ENCODE measurements at places on chromosomes 11 and 22. TPM values are rescaled to one million over a fixed set of nuclear protein-coding genes. Genes with fewer than 3 reads are reported as not detected.

C11orf54 gene
- total RNA-seq = 14.5 TPM

- H3K36me3 ChIP-seq = peaks cover 36% of the 10 kb centered on the region
- no peak overlapping the region for H3K4me3 ChIP-seq
- no peak overlapping the region for H3K27ac ChIP-seq
Observed at GRCh38 chr11:74085542-74085892, 76.6 kb upstream of the UCP3 start.

- DNase-seq = no peak
- H3K36me3 ChIP-seq = no peaks in the 10 kb centered on the region
- peaks cover 57% of the 10 kb centered on the region for H3K27me3 ChIP-seq
- no peak overlapping the region for H3K4me3 ChIP-seq
- H3K27ac ChIP-seq = no peak overlapping the region
Observed at GRCh38 chr22:29009148-29009547, 52.5 kb downstream of the C22orf31 start.

DNA sequence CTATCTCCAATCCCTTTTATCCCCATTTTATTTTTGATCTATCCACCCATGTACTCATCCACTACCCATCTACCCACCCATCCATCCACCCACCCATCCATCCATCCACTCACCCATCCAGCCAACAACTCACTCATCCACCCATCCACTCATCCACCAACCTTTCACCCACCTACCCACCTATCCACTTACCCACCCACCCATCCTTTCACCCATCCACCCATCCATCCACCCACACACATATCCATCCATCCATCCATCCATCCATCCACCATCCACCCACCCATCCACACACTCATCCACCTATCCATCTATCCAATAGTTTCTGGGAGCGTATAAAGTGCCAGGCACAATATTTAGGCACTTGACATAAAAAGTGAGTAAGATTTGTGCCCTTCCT is 39.2 kb upstream of the NFAM1 start:
- H3K4me1 ChIP-seq = no peaks in the 10 kb centered on the region
- H3K36me3 ChIP-seq = no peaks in the 10 kb centered on the region
- H3K27ac ChIP-seq = no peak overlapping the region
- no peak for DNase-seq
- H3K4me3 ChIP-seq = no peak overlapping the region
- H3K27me3 ChIP-seq = no peaks in the 10 kb centered on the region

FAM180B gene
- not detected for total RNA-seq

DNA sequence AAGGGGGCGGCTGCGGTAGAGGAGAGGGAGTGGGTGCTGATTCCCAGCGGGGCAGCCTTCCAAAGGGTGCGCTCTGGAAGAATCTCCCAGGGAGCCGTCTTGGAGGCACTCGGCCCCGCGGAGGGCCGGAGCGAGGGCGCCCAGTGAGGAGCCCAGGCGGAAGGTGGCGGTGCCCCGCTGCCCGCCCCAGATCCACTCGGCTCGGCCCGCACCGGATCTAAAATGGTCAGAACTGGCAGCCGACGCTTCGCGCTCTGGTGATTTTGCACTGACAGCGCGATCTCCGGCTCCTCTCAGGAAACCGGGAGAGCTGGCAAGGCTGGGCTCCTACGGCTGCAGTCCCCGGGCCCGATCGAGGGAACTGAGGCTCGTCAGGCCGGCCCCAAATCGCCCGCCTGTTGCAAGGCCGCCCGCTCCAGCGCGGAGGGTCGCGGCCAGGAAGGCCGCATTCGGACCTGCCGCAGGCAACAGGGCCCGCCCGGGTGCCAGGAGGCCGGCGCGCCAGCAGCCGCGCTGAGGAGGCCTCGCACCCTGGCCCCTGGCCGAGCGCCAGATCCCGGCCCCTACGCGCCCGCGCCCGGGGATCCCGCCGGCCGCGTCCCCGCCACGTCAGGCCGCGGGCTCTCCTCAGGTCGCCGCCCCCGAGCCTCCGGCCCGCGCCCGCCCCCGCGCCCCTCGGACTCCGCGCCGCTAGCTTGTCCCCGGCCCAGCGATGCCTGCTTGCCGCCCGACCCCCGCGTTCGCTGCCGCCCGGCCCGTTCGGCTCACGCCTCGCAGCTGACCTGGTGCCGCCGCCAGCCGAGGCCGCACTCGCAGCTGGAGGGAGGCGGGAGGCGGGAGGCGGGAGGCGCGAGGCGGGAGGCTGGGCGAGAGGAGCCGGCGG is at the start of gene KLHL22:
KLHL22 (minus strand) TSS at position 818 of the 883 bp plus-strand sequence. CDS start 6,584 bp downstream, outside the sequence.
- peak within 1 kb of the TSS; percentile 74 for H3K27ac ChIP-seq
- H3K4me1 ChIP-seq = peaks cover 39% of the 10 kb centered on the region
- no peaks in the 10 kb centered on the region for H3K27me3 ChIP-seq

OR56A1 gene
- total RNA-seq = not detected

DNA sequence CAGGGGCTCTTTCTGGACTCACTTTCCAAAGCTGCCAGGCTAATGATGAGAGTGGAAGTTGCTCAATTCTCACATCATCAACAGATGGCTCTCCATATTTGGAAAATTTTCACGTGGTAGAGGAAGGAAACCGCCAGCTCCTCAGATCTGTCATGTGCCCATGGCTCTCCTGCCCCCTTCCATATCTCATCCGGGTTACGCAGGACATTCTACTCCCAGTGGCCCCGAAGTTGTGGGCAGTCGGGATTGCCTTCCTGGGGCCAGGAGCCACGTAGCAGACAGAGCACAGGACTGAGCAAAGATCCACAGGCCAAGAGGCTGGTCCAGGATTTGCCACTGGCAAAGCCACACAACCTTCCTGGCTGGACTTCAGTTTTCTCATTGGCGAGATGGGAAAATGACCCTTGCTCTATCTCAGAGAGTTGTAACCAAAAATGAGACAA is 38.8 kb downstream of the RPUSD4 start:
- no peak overlapping the region for H3K27ac ChIP-seq
- DNase-seq = no peak
- H3K36me3 ChIP-seq = no peaks in the 10 kb centered on the region
- H3K4me1 ChIP-seq = peaks cover 4% of the 10 kb centered on the region

- no peak overlapping the region for H3K27ac ChIP-seq
- no peaks in the 10 kb centered on the region for H3K4me1 ChIP-seq
- H3K27me3 ChIP-seq = no peaks in the 10 kb centered on the region
- no peak overlapping the region for H3K4me3 ChIP-seq
- no peak for DNase-seq
- no peaks in the 10 kb centered on the region for H3K36me3 ChIP-seq
Observed at GRCh38 chr11:24509114-24509513, 12.3 kb downstream of the LUZP2 start.

- no peaks in the 10 kb centered on the region for H3K36me3 ChIP-seq
- no peaks in the 10 kb centered on the region for H3K4me1 ChIP-seq
- no peak overlapping the region for H3K27ac ChIP-seq
Observed at GRCh38 chr11:42669248-42669976, 642.4 kb upstream of the API5 start.

- H3K36me3 ChIP-seq = no peaks in the 10 kb centered on the region
- no peak overlapping the region for H3K27ac ChIP-seq
- no peak for DNase-seq
- peaks cover 8% of the 10 kb centered on the region for H3K4me1 ChIP-seq
Observed at GRCh38 chr22:44592824-44593148, 94.8 kb upstream of the RTL6 start.

DNA sequence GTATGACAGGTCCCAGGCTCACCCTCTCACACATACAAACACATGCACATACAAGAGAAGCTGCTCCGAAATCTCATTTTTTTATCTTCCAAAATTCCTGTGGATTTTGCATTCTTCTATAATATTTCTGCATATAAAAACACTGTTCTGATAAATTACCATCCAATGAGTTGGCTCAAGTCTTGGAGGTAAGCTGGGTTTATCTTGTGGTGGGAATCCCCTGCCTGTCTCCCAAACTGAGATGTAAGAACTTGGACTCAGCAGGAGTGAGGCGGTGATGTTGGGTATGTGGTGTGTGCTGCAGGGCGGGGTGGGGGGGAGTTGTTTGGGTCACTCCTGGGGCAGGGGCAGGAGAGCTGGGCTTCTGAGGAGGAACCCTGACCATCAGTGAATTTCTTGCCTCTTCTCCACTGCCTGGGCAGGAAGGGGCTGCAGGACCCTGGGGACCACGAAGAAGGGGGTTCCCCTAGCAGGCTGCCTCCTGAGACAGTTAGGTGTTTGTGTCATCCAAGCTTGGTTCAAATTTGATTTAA is 6.8 kb upstream of the P2RY6 start:
- peaks cover 37% of the 10 kb centered on the region for H3K27me3 ChIP-seq
- H3K36me3 ChIP-seq = no peaks in the 10 kb centered on the region
- H3K4me3 ChIP-seq = no peak overlapping the region

ALX4 gene
- not detected for total RNA-seq

GRCh38 chr11:1881442-1882264 is 10.0 kb downstream of the PRR33 start:
- H3K27me3 ChIP-seq = no peaks in the 10 kb centered on the region
- no peak for DNase-seq
- peaks cover 4% of the 10 kb centered on the region for H3K4me1 ChIP-seq
- H3K27ac ChIP-seq = no peak overlapping the region
- H3K4me3 ChIP-seq = no peak overlapping the region

CD3E gene
- total RNA-seq = 364 TPM

- no peaks in the 10 kb centered on the region for H3K4me1 ChIP-seq
- peaks cover 3% of the 10 kb centered on the region for H3K27me3 ChIP-seq
- H3K36me3 ChIP-seq = no peaks in the 10 kb centered on the region
- no peak overlapping the region for H3K4me3 ChIP-seq
- no peak overlapping the region for H3K27ac ChIP-seq
Observed at GRCh38 chr11:69286374-69287371, 7.3 kb upstream of the MYEOV start.

- DNase-seq = no peak
- no peaks in the 10 kb centered on the region for H3K36me3 ChIP-seq
- H3K4me3 ChIP-seq = no peak overlapping the region
Observed at GRCh38 chr11:41522899-41523672, 63.6 kb upstream of the LRRC4C start.

GRCh38 chr11:15748132-15748531 is 608.2 kb downstream of the SOX6 start:
- H3K27ac ChIP-seq = no peak overlapping the region
- H3K4me1 ChIP-seq = no peaks in the 10 kb centered on the region
- H3K27me3 ChIP-seq = no peaks in the 10 kb centered on the region
- H3K4me3 ChIP-seq = no peak overlapping the region
- H3K36me3 ChIP-seq = no peaks in the 10 kb centered on the region

- H3K27ac ChIP-seq = no peak overlapping the region
- no peak overlapping the region for H3K4me3 ChIP-seq
- H3K36me3 ChIP-seq = no peaks in the 10 kb centered on the region
Observed at GRCh38 chr11:69364921-69365320, 71.0 kb downstream of the MYEOV start.

DNA sequence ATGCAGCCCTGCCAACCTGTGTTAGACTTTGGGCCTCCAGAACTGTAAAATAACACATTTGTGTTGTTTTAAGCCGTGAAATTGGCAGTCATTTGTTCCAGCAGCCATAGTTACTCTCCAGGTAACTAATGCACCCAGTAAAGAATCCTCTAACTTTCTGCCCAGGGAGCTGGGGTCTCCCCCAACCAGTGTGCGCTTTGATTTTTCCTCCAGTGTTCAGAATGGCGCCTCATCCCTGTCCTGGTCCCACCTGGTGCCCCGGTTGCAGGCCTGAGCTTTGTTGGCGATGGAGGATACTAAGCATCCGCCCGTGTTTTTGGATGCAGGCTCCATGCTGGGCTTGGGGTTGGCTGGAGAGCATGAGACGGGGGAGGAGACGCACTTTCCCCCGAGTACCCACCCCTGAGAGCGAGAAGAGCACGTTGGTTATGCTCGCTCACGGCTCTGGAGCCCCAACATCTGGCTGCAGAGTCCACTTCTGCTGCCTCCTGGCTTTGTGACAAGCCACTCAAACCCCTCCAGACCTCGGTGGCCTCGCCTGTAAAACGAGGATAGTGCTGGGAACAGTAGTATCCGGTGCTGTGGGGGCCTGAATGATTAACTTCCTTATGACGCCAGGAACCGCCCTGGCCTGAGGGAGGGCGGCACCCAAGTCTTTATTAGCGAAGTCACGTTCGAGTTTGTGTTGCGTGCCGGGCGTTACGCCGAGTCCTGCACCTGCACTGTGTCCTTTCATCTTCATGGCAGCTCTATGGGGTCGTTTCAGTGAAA is 25.8 kb downstream of the MRGPRD start:
- H3K4me3 ChIP-seq = no peak overlapping the region
- H3K36me3 ChIP-seq = no peaks in the 10 kb centered on the region
- peaks cover 5% of the 10 kb centered on the region for H3K4me1 ChIP-seq
- DNase-seq = no peak

DNA sequence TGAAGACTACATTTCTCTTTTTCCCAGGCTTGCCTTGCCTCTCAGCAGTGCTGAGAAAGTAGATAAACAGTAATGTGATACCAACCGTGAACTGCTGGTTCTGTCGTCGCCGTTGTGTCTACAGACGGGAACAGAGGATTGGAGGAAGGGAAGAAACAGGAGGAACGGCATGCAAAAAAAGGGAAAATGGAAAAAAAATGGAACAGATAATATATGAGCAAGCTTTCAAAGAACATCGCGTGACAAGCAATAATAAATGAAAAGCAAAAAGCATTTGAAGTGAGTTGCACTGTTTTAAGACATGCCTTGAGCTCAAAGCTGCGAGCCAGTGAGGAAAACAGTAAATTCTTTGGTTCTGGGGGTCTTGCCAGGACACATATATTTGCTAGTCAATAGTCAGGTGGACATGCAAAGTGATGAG is 305.9 kb downstream of the CADM1 start:
- no peaks in the 10 kb centered on the region for H3K27me3 ChIP-seq
- no peak overlapping the region for H3K4me3 ChIP-seq
- no peak overlapping the region for H3K27ac ChIP-seq
- no peak for DNase-seq
- no peaks in the 10 kb centered on the region for H3K4me1 ChIP-seq

GRCh38 chr11:81237139-81237538 is 1496.5 kb downstream of the FAM181B start:
- no peaks in the 10 kb centered on the region for H3K27me3 ChIP-seq
- no peak overlapping the region for H3K27ac ChIP-seq
- H3K4me3 ChIP-seq = no peak overlapping the region
- H3K36me3 ChIP-seq = no peaks in the 10 kb centered on the region
- no peaks in the 10 kb centered on the region for H3K4me1 ChIP-seq

GRCh38 chr11:61337706-61338470 is 4.9 kb downstream of the TKFC start:
- H3K4me1 ChIP-seq = peaks cover 23% of the 10 kb centered on the region
- no peak for DNase-seq
- peaks cover 9% of the 10 kb centered on the region for H3K36me3 ChIP-seq

APOA5 gene
- total RNA-seq = not detected

DNA sequence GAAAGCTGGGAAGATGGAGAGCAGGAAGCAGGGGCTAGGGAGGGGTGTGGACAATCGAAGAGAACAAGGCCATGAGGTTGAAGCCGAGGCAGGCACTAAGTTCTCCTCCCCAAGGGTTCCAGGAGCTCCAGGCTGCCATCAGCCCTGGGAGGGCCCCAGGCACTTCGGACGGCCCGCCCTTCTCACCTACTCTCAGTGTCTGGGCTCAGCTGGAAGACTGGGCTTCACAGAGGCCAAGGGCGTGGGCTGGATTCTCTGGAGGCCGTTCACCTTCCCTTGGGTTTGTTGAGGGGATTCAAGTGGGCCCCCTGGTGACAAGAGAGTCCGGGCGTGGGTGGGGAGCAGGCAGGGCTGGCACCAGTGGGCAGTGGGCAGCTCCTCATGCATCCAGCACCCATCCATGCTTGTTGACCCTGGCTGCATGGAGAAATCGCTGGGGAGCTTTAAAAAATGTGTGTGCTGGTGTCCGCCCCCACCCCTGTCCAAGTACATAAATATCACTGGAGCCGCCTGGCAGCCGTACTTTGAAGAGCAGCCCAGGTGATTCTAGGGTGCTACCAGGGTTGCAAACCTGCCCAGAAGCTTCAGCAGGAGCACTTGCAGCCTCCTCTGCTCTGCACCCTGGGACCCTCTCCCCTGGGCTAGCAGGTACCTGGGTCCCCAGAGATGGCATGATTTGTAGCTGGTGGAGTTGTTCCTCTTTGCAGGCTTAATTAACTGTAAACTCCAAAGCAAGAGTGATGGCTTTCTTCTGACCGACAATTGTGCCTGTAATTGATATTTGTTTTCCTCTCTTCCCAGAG is 74.3 kb downstream of the RTL6 start:
- peaks cover 9% of the 10 kb centered on the region for H3K27me3 ChIP-seq
- no peak for DNase-seq
- no peak overlapping the region for H3K4me3 ChIP-seq

PSMA1 gene
- total RNA-seq = 355 TPM
